Cardiac muscle cell (in vitro differentiated cells and primary cell): ENCODE measurements at places on chromosomes 16 and 17. TPM values are rescaled to one million over a fixed set of nuclear protein-coding genes. Genes with fewer than 3 reads are reported as not detected.
A peak's percentile ranks its signal among the peaks of the same experiment; 100 is the strongest.

DNA sequence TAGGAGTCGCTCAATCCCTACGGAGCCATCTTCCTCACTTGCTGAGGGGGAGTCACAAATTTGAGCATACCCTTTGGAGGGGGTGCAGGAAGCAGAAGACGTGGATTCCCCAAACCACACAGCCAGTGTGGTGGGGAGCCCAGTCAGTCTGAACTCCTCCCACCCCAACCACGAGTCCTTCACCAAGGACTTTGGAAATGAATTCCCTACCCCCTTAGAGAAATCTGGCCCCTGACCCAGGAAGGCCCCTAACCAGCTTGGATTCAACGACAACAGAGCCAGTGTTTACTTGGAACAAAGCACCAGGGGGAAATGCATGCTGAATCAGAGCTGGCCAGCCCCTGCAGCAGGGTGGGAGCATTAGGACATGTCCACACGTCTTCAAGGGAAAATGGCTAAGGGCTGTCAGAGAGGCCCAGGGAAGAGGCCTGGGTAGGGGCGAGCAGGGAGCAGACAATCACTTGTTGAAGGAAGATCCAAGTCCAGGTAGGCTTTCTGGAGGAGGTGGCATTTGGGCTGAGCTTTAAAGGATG is 5.5 kb upstream of the TMEM92 start:
- H3K36me3 ChIP-seq = no peaks in the 10 kb centered on the region
- H3K27ac ChIP-seq = no peak overlapping the region
- H3K27me3 ChIP-seq = no peaks in the 10 kb centered on the region
- peaks cover 33% of the 10 kb centered on the region for H3K4me1 ChIP-seq
- no peak overlapping the region for H3K4me3 ChIP-seq

DNA sequence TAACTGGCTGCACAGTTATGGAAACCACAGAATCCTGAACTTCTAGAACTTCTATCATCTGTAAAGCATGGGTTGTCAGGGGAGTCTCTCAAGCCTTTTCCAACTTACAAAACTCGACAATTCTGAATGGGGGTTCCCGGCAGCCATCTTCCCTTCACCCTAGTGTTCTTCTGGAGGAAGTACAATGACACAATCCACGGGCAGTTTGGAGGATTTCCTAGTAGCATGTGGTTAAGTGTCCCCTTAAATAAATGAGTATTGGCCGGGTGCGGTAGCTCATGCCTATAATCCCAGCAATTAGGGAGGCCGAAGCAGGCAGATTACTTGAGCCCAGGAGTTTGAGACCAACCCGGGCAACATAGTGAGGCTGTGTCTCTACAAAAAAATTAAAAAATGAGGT is 2.1 kb downstream of the SLC16A6 start:
- DNase-seq = no peak
- H3K27ac ChIP-seq = no peak overlapping the region
- no peaks in the 10 kb centered on the region for H3K36me3 ChIP-seq
- H3K27me3 ChIP-seq = peaks cover 47% of the 10 kb centered on the region
- no peak overlapping the region for H3K4me3 ChIP-seq
- H3K4me1 ChIP-seq = no peaks in the 10 kb centered on the region

DNA sequence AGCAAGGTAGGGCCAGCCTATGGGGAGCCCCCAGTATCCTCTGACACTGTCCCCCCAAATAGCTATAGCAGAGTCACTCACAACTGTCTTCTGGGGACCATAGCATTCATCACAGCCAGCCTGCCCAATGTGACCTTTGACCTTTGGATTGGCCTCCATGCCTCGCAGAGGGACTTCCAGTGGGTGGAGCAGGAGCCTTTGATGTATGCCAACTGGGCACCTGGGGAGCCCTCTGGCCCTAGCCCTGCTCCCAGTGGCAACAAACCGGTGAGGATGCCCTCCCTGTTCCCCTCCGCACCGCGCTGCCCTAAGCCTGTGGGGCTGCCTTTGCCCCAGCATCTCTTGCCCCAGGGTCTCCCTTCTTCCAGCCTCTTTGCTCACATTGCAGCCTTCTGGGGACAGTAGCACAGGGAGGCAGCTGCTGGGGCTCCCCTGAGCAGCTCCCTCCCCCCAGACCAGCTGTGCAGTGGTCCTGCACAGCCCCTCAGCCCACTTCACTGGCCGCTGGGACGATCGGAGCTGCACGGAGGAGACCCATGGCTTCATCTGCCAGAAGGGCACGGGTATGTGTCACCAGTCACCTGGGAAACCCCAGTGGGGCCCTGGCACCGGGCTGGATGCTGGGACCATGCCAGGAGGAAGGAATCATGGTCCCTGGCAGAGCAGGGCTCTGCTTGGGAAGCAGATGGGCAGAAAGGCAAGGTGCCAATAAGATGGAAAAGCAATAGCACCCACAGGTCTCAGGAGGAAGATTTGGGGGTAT is 61.1 kb downstream of the MRC2 start:
- H3K4me1 ChIP-seq = no peaks in the 10 kb centered on the region
- H3K36me3 ChIP-seq = peaks cover 8% of the 10 kb centered on the region
- H3K27me3 ChIP-seq = no peaks in the 10 kb centered on the region
- DNase-seq = no peak

Gene KCNAB3
- 1.8 and 3.3 TPM in 2 replicates for total RNA-seq

GRCh38 chr17:60941028-60941427 is 263.4 kb downstream of the BCAS3 start:
- H3K27me3 ChIP-seq = no peaks in the 10 kb centered on the region
- H3K36me3 ChIP-seq = no peaks in the 10 kb centered on the region
- peak; percentile 95 for DNase-seq
- peak overlapping the region; percentile 65 for H3K27ac ChIP-seq
- H3K4me3 ChIP-seq = no peak overlapping the region

- no peaks in the 10 kb centered on the region for H3K4me1 ChIP-seq
- H3K27ac ChIP-seq = no peak within 1 kb of the TSS
- no peak within 1 kb of the TSS for H3K4me3 ChIP-seq
- H3K27me3 ChIP-seq = no peaks in the 10 kb centered on the region
Observed at GRCh38 chr16:4795181-4795827, at the start of gene SMIM22. TSS of gene SMIM22 (plus strand) at chr16:4795369. CDS start at chr16:4795735, 366 bp downstream.

- no peaks in the 10 kb centered on the region for H3K27me3 ChIP-seq
- DNase-seq = no peak
- no peak overlapping the region for H3K27ac ChIP-seq
- H3K4me3 ChIP-seq = no peak overlapping the region
Observed at GRCh38 chr17:75803883-75804282, 19.3 kb downstream of the UNK start.

DNA sequence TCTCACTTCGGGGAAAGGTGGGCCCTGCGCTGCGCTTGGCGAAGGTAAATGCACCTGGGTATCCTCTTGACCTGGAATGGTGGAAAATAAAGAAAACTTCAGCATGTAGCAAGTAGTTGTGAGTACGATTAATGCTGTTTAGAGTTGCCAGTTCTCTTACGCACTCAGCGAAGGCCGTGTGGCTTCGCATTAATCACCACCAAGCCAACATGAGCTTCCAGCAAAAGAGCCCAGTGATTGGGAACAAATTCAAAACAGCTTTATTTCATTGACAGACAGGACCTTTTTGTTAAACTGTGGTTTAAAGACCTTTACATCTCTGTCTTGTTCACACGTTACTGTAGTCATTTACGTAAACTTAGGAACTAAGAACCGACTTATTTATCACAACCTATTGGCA is 531.4 kb downstream of the MAF start:
- H3K36me3 ChIP-seq = no peaks in the 10 kb centered on the region
- no peak overlapping the region for H3K4me3 ChIP-seq
- no peak overlapping the region for H3K27ac ChIP-seq
- peaks cover 5% of the 10 kb centered on the region for H3K4me1 ChIP-seq
- DNase-seq = no peak
- H3K27me3 ChIP-seq = no peaks in the 10 kb centered on the region

DNA sequence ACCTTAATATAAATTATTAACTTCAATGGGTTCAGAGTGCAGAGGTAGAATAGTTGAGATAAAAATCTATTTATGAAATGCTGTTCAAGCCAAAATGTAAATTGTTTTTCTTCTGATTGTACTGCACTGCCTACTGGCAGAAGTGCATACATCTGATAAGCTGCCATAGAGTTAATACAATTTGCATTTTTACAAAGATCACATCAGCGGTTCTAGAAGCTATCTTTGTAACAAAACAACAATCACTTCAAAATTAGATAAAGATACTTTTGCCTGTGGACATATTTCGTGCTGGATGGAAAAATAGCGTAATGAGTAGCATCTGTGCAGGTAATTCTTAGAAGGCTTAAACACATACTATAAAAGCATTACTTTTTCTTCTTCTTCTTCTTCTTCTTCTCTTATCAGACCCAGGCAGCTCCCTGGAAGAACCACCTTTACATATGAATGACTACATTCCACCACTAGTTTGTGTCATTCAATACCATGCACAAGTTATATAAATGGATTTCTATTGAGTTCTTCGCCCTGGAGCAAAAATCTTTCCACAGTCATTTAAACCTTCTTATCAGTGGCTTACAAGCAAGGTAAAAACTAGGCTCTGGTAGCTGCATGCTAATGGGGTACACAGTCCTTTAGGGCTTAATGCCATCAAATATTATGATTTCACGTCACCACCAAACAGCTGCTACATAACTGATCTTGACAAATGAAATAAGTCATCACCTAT is 47.0 kb downstream of the SYNRG start:
- no peak overlapping the region for H3K27ac ChIP-seq
- H3K27me3 ChIP-seq = no peaks in the 10 kb centered on the region
- DNase-seq = no peak
- no peaks in the 10 kb centered on the region for H3K4me1 ChIP-seq
- no peak overlapping the region for H3K4me3 ChIP-seq
- H3K36me3 ChIP-seq = peaks cover 39% of the 10 kb centered on the region

Gene HOXB4
- total RNA-seq = 12.2 and 12.5 TPM in 2 replicates

DNA sequence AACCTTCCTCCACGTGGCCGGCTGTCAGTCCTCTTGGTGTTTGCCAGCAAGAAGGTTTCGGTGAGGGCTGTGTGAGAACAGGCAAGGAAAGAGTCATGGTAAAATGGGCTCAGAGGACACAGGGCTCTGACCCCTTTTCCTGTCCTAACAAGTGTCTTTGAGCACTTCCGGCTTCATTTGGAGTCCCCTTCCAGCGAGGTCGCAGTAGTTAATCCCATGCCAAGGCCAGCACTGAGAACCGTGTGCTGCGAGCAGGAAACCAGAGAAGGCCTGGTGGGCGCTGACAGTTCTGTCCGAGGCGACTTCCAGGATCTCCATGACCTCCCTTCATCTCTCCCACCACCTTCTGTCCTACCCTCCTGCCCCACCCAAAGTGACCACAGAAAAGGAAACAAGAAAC is 168.1 kb downstream of the ZFHX3 start:
- no peaks in the 10 kb centered on the region for H3K27me3 ChIP-seq
- H3K36me3 ChIP-seq = no peaks in the 10 kb centered on the region
- no peaks in the 10 kb centered on the region for H3K4me1 ChIP-seq
- no peak overlapping the region for H3K4me3 ChIP-seq
- no peak overlapping the region for H3K27ac ChIP-seq
